Stimulated activated CD8-positive, alpha-beta memory T cell treated with anti-CD3 and anti-CD28 coated beads, Interleukin-12 subunit alpha, Interleukin-12 subunit beta, amount 100 ng/mL, for 4 hours (primary cell): ENCODE measurements at places on chromosomes 7 and 10.

GRCh38 chr10:107118866-107119265 lies 45.6 kb downstream of the SORCS1 start:
- no peak for DNase-seq

GRCh38 chr10:97278491-97278989 lies 13.9 kb downstream of the ARHGAP19 start:
- DNase-seq = no peak

- DNase-seq = no peak
Measured at GRCh38 chr7:142754681-142755575, 5.7 kb downstream of the PRSS1 start.

- DNase-seq = no peak
Measured at GRCh38 chr7:95598511-95598910, 2.2 kb upstream of the PDK4 start.

DNA sequence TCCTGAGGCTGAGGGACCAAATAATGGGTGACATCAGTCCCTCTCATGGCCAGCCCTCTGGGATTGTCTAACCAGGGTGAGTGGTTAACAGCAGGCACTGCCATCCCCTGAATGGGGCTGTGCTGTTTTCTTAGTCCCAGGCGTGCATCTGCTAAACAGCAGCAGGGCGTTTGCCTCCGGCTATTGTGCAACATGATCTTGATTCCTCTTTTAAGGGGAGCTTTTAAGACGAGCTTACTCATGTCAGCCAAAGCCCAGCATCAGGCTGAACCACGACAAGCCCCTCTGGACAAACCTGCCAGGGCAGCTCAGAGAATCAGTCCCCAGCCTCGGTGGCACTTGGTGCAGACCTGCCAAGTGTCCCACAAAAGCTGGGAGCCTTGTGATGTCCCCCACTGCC lies 16.2 kb upstream of the IGFBP3 start:
- DNase-seq = no peak

DNA sequence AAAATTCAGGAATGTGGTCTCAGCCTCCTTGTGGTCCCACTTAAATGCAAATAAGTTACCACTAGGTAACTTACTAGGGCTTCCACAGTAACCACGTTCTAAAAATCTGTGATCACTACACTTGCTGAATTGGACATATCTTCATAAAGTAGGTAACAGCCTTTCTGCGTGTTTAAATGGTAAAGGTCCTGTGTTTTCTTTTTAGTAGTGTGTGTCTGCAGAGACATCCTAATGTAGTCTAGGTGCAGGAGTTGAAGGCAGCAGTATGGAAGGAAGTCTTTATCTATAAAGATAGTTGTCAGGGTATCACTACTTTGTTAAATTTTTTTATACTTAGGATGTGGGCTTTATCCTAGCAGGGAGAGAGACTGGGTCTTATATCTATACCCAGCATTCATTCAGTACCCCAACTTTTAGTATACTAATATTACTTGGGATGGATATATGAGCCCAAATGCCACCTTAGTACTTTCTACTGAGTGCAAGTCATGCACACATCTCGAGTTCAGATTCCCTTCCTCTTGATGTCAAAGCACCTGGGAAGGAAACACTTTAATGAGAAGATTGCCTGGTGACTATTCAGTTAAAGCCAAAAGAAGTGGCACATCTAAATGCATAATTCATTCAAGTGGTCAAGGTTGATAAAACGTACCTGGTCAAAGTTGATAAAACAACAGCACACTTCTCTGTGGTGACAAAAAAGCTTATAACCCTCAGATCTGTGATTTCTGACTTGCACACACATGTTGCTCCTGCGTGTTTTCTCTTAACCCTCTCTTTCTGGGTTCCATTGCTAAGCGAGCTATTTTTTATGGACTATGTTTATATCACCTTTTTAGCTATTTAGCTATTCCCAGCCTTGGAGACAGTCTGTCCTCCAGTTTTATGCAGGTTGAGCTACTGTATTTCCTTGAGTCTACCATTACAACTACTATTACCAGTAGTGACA lies 281.1 kb upstream of the DKK1 start:
- DNase-seq = no peak

GRCh38 chr10:97336446-97336845 lies 1.9 kb upstream of the FRAT2 start:
- DNase-seq = no peak

GRCh38 chr10:26881600-26882331 lies 21.0 kb upstream of the ABI1 start:
- no peak for DNase-seq

DNA sequence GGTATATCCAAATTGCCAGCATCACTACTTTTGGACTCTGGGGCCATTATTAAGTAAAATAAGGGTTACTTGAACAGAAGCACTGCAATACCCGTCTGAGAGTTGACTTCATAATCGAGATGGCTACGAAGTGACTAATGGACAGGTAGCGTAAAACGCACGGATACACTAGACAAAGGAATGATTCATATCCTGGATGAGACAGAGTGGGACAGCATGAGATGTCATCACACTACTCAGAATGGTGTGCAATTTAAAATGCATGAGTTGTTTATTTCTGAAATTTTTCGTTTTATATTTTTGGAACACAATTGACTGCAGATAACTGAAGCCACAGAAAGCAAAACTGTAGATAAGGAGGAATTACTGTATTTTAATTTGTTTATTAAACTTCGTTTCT lies 421.5 kb upstream of the LRGUK start:
- DNase-seq = no peak

GRCh38 chr10:30392564-30392990 lies 41.4 kb upstream of the MAP3K8 start:
- DNase-seq = peak; percentile 46

DNA sequence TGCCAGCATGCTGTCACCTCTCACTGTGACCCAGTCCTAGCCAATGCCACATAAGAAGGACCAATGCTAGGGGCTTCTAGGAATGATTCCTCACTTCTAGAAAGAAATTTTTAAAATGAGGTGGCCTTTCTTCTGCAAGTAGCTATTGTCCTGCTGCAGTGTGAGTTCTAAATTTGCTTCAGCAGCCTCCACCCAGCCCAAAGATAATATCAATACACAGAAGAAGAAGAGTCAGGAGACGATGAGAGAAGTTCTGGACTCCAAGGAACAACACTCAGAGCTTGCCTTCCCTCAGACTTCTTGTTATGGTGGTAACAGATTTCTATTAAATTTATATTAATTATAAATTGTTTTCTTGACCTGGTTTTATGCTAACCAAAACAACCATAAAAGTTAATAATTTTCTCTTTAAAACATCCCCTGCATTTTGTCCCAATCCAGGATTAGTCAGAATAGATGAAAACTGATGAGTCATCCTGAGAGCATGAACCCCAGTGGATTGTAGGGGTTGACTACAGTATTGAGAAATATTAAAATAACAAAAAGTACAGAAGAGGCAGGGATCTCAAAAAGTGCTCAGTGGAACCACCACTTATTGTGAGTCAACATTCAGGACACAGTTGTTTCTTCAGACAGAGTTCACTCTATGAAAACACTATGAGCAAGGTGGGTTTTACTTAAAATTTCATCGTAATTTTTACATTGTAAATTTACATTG lies 29.6 kb upstream of the AKR1C2 start:
- no peak for DNase-seq

DNA sequence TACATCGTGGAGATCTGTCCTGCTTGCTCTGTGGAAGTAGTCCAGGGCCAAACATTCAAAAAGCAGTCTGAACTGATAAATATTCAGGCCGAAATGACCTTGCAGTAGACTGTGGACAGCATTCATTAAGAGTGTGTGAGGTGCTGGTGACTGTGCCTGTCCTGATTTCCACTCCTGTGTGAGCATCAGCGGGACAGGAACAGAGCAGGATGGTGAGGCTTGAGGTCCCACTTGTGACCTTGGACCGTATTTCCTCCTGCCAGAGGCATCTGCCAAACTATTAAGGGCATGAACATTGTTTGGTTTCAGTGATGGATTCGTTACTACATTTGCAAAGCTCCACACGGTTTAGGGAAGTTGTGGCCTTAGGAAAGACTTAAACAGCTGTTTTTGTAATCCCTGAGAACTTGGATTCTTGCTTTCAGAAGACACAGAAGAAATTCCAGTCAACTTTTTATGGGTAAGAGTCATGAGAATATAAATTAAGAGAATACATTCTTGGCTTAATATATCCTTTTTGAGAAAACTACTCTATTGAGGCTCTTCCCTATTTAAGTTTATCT lies 32.8 kb downstream of the CCNY start:
- no peak for DNase-seq

GRCh38 chr7:27895551-27895950 lies 155.6 kb downstream of the TAX1BP1 start:
- no peak for DNase-seq

GRCh38 chr10:19921300-19922140 lies 105.3 kb downstream of the PLXDC2 start:
- DNase-seq = no peak

GRCh38 chr7:99372275-99373090 lies 2.0 kb upstream of the ARPC1B start:
- no peak for DNase-seq
